ENCODE measurements at places on chromosomes 7 and 10.
A peak's percentile ranks its signal among the peaks of the same experiment; 100 is the strongest.

GRCh38 chr10:108523016-108523800, 1358.7 kb upstream of the SORCS1 start:
- DNase-seq, result no peak

DNA sequence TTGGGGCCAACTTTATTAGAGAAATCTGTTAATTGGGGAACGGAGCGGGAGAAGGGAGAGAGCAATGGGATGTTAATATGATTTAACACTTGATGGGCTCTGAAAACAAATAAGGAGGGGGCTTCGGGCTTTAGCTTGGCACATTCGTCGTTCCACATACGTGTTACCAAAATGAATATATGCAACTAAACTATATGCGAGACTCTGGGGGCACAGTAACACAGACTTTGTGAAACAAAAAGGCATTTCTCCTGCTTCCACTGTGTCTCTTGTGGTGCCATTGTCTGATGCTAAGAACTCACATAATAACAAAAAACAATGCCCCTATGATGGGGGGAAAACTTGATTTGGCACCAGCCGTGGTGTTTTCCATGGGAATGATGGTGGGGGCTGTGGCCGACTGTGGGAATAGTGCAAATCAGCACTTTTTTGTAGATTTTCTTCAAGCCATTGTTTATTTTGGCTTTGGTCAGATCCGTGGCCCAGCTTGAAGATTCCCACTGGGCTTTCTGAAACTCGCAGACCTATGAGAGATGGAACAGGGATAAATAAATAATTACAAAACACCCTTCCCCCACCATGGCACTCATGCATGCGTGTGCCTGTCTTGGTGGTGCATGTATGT, 2.2 kb upstream of the MXI1 start:
- DNase-seq, result no peak

DNA sequence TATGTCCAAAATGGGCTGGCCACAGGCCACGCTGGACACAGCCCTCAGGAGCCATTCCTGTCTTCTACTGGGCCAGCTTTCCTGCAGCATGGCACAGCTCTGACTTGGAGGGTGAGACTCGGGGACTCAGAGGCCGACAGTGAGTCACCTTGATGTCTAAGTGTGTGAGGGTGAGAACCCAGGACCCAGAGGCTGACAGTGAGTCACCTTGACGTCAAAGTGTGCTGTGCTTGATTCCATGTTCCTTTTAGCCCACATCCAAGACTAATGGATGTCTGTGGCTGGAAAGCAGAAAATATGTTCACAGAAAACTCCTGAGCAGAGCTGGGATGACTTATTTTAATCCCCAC, 6.0 kb upstream of the FAM170B start:
- DNase-seq, result peak; percentile 43

DNA sequence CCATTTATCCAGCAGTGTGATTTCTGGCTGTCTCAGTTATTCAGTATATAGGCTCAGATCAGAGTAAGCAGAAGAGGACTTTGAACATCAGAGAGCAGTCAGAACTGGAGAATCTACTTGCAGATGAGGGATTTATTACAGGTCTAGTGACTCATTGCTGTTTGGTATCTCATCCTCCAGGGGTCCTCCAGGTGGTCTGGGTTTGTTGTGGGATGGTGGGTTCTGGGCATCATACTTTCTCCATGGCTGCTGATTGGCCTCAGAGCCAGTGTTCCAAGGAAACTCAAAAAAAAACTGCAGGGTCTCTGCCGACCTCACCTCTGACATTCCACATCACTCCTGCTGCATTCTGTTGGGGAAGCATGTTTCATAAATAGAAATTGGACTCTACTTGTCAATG, 214.8 kb downstream of the CNTNAP2 start:
- no peak for DNase-seq

DNA sequence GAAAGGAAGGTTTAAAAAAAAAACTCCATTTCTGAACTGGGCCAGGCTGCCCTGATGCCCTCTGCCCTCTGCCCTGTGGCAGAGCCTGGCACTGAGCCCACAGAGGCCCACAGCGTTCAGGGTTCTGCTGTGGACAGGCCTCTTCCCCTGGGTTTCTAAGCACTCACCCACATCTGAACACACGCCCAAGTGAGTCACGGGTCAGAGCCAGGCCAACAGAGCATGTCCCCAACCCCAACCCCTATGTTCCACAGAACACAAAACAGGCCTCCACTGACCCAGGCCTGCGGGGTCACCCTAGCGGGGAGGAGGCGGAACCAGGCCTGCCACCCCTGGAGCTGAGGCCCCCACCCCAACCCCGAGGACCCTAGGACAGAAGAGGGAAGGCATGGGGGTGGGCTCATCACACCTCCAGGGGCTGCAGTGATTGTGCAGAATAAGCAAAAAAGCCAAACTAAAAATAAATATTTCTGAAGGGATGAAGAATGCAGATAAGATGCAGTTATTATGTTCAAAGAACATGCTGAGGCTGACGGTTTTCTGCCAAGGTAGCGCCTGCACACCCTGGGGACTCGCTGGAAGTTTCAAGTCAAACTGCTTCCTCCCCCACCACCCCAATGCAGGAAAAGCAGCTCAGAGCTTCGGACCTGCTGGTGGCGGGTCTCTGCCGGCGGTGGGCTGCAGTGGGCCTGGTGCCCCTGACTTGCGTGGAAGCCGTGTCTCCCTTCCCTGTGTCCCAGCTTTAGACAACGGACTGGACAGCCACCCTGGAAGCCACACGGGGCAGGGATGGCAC, 5.4 kb downstream of the WDR86 start:
- peak; percentile 38 for DNase-seq

DNA sequence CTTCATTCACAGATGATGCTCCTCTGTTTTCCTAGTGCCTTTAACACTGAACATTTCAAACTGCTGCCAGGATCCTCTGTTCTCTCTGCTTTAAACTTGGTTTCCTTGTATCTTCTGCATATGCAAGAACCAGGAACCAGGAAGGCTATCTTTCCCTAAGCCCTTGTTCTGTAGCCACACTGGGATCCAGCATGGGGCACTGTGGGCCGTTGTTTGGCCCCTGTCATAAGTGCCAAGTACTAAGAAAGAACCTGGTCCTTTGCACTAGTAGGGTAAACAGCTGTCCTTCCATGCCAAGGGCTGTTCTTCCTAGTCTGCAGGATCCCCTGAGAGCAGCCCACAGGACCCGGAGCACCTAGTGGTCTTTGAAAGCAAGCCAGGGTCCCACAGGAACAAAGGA, 49.0 kb upstream of the TRIM8 start:
- no peak for DNase-seq

DNA sequence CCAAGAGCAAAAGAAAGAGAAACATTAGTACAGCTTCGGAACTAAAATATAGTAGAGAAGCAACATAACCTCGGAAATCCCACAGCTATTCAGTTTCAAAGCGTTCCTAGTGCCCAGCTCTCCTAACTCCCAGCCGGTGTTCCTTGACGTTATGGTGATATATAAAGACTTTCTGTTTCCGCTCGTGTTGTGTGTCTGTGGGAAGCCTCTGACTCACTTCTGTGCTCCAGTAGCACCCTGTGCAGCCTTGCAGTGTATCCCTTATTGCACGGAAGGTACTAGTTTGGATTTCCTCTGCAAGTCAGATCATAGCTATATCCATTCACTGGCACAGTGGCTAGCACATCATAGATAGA, 535 bp downstream of the ASAH2B start:
- DNase-seq, result peak; percentile 78

All from cardiac fibroblast (primary cell).